ENCODE measurements at places on chromosomes 1 and 21.

DNA sequence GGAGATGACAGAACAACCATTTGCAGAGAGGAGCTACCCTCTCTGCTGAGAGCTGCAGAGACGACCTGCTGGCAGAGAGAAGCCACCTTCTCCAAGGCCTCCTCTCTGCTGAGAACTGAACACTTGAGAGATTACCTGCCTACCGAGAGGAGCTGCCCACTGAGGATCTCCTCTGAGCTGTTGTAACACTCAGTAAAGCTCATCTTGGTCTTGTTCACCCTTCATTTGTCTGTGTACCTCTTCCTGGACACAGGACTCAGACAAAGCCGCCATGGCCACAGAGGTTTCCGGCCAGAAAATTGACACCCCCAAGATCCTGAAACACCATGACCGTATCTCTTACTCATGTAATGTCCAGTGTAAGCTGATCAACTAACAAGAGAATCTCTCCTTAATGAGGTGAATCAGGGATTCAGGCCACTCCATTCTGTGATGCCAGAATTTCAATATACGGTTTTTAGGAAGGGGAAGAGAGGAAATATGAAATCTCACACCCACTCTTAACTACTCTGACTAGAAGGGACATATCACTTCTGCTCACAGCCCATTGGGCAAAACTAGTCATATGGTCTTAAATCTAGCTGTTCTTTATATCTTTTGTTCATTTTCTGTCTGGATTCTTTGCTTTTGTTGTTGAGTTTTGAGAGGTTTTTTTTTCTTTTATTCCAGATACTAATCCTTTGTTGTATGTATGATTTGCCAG is 83.8 kb downstream of the RHOU start:
- no peak for DNase-seq

- no peak for DNase-seq
Measured at GRCh38 chr21:42238185-42238934, 19.4 kb downstream of the ABCG1 start.

DNA sequence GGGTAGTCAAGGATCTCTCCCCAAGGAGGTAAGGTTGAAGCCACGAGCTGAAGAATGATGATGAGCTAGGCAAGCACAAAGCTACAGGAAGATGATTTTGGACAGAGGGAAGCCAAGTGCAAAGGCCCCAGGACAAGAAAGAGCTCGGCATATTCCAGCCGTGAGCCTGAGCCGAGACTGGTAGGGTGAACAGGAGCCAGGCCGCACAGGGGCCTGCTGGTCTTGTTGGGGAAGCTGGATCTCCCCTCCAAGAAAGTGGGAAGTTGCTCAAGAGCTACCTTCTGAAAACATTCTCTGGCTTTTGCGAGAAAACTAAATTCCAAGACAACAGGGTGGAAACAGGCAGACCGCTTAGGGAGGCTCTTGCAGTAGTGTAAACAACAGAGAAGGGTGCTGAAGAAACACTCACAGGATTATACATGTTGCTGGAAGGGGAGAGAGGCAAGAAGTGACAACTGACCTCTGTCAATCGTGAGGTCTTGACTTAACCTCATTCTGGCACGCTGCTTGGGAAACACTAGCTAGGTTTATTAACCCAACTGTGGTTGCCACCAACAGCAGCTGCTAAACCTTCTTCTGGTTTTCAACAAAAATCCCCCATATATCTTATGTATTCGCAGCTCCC is 625.2 kb downstream of the SMYD3 start:
- no peak for DNase-seq

DNA sequence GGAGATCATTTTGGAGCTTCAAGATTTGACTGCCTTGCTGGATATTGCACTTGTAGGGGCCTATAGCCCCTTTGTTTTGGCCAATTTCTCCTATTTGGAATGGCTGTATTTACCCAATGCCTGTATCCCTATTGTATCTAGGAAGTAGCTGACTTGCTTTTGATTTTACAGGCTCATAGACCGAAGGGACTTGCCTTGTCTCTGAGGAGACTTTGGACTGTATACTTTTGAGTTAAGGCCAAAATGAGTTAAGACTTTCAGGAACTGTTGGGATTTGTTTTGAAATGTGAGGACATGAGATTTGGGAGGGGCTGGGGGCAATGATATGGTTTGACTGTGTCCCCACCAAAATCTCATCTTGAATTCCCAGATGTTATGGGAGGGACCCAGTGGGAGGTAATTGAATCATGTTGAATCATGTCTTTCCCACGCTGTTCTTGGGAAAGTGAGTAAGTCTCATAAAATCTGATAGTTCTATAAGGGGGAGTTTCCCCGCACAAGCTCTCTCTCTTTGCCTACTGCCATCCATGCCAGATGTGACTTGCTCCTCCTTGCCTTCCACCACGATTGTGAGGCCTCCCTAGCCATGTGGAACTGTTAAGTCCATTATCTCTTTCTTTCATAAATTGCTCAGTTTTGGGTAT is 276.1 kb downstream of the LMX1A start:
- no peak for DNase-seq

- DNase-seq: no peak
Measured at GRCh38 chr1:71166178-71167173, 85.6 kb upstream of the ZRANB2 start.

GRCh38 chr1:67468066-67468718 is 38.0 kb upstream of the SERBP1 start:
- DNase-seq: no peak

Measured in SHP77 treated with DMSO at 0.1 percent for 48 hours (cell line).